ENCODE measurements at places on chromosomes 13 and 19. TPM values are rescaled to one million over a fixed set of nuclear protein-coding genes. Genes with fewer than 3 reads are reported as not detected.

The ZNF583 gene
- polyA plus RNA-seq, result 17.0 TPM

GRCh38 chr19:4052114-4052992, 14.3 kb downstream of the ZBTB7A start:
- no peak for DNase-seq

The CCDC122 gene
- polyA plus RNA-seq, result 3.8 TPM

- DNase-seq, result no peak
These were observed 12.0 kb downstream of the EBPL start for GRCh38 chr13:49679246-49679645.

- DNase-seq, result no peak
These were observed 67.0 kb upstream of the TEX29 start for GRCh38 chr13:111253365-111253872.

- no peak for DNase-seq
These were observed at the start of gene SLC15A1 for GRCh38 chr13:98752467-98753290. Gene SLC15A1, minus strand, starts transcription at chr13:98752672. Its CDS starts 74 bp downstream, at chr13:98752598.

DNA sequence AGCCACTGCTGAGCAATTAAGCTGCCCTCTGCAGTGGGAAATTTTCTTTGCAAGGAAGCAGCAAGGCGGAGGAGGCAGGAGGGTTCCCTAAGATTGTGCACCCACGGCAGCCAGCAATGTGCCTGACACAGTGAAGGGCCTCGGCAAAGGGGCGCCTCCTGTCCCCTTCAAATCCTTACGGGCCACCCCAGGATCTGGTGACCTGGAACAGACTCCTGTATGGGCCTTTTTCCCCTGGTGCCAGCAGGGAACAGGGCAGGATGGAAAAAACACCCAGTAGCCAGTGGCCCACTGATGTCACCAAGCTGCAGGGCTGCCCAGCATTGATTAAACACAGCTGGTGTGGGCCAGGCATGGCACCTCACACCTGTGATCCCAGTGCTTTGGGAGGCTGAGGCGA, 86.7 kb downstream of the GNG7 start:
- DNase-seq, result no peak

The ZNF99 gene
- not detected for polyA plus RNA-seq

GRCh38 chr13:39347926-39348901, 254.8 kb downstream of the LHFPL6 start:
- DNase-seq, result no peak

The CD79A gene
- 10.6 TPM for polyA plus RNA-seq

All from CD4-positive, CD25-positive, alpha-beta regulatory T cell (primary cell).